Stimulated activated CD8-positive, alpha-beta memory T cell treated with anti-CD3 and anti-CD28 coated beads, Interleukin-2, amount 100 ng/mL, for 1 hour (primary cell): ENCODE measurements at places on chromosomes 6 and 20.

- no peak for DNase-seq
These were observed 43.4 kb downstream of the LYRM4 start for GRCh38 chr6:5217356-5217755.

DNA sequence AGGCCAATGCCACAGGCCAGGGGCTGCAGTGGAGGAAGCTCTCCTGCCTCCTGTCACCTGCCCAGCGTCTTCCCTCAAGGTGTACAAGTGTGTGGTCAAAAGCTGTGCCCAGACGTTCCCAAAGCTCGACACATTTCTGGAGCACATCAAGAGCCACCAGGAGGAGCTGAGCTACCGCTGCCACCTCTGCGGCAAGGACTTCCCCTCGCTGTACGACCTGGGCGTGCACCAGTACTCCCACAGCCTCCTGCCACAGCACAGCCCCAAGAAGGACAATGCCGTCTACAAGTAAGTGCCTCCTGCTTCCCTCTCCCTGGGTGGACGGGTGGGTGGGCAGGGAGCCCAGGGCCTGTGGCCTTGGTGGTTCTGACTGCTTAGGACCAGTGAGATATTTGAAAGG lies 38.2 kb downstream of the ZNF341 start:
- no peak for DNase-seq

- no peak for DNase-seq
These were observed 46.8 kb upstream of the SLCO4A1 start for GRCh38 chr20:62595491-62595890.

DNA sequence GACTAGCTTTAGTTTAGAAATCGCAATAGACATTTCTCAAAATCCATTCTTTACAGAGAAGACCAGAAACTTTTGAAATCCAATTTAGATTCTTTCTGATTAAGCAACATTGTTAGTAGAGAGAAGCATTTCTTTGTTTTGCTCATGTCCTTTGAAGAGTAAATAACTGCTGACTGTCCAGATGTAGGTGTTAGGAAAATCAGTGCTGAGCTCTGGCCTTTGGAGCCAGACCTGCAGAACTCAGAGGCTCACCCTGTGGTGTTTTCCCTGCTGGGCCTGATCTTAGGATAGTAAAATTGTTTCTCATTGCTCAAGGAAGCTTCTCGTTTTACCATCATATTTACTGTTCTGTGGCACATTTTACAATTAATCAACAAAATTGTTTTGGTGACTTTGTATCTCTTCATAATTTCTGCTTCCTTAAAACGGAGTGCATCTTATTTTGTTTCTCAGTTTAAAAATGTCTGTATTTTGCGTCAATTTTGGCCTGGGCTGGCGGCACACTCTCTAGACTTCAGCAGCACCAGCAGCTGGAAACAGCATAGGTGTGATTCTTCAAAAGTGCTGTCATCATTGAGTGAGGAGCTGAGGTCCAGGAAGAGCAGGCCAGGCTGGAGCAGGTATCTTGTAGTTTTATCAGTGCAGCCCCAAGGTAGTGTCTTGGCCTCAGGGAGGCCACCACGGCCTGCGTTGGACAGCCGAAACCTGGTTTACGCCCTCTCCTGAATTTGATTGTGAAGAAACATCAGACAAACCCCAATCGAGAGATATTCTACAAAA lies 8.3 kb upstream of the ZDHHC14 start:
- DNase-seq, result no peak
